ENCODE measurements at places on chromosomes 5 and 9. TPM values are rescaled to one million over a fixed set of nuclear protein-coding genes. Genes with fewer than 3 reads are reported as not detected.

The ADGRD2 gene
- not detected for total RNA-seq

The ZBED3 gene
- 3.9 TPM for total RNA-seq

The ANKRD20A1 gene
- 2.6 TPM for total RNA-seq

The ENTPD2 gene
- 0.67 TPM for total RNA-seq

The STPG3 gene
- not detected for total RNA-seq

The TAF11L12 gene
- not detected for total RNA-seq

The OR2S2 gene
- total RNA-seq, result not detected

Data from right atrium auricular region (tissue), 2 donors.